Activated T-helper 9 cell treated with anti-CD3 and anti-CD28 coated beads, Interleukin-2, amount 50 U/mL, for 16 hours (primary cell): ENCODE measurements at places on chromosomes 7 and 10.

DNA sequence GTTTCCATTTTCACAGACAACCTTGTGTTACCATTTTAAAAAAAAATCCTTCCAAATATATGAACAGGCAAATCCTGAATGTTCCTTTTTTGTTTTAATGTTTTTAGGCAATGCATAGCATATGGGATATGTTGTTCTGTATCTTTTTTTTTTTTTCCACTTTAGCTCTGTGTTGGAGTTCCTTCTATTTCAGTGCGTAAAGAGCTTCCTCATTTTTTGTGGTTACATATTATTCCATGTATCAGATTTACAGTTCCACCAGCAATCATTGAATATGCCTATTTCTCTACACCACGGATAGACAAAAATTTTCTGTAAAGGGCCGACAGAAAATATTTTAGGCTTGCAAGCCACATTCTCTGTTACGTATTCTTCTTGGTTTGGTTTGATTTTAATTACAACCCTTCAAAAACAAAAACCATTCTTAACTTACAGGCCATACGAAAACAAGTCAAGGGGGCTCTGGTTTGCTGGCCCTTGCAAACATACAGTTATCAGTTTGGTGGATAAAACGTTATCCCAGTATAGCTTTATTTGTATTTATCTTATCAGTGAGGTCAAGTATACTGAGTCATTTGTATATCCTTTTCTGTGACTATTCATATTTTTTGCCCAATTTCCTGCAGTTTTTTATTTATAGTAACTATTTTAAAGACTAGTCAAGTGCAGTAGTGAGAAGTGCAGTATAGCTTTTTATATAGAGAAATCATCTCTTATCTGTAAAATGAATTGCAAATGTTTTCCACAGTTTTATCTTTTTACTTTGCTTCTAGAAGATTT, 55.7 kb downstream of the RALA start:
- no peak for DNase-seq

- DNase-seq: no peak
Measured at GRCh38 chr10:92305133-92306072, 14.4 kb downstream of the MARCHF5 start.

DNA sequence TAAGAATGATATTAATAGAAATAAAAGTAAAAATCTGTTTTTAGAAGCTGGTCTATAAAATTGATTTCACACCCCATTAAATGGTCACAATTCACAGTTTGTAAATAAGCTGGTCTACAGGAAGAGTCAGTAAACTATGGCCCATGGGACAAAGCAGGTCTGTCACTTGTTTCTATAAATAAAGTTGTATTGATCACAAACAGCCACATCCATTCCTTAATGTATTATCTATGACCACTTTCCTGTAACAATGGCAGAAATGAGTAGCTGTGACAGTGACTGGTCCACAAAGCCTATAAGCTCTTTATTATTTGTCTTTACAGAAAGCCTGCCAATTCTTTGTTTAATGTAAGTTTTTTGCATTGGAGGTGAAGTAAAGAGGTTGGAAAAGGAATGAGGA, 114.5 kb downstream of the SEMA3E start:
- DNase-seq: no peak

- no peak for DNase-seq
Measured at GRCh38 chr10:91975438-91975837, 51.9 kb downstream of the BTAF1 start.

DNA sequence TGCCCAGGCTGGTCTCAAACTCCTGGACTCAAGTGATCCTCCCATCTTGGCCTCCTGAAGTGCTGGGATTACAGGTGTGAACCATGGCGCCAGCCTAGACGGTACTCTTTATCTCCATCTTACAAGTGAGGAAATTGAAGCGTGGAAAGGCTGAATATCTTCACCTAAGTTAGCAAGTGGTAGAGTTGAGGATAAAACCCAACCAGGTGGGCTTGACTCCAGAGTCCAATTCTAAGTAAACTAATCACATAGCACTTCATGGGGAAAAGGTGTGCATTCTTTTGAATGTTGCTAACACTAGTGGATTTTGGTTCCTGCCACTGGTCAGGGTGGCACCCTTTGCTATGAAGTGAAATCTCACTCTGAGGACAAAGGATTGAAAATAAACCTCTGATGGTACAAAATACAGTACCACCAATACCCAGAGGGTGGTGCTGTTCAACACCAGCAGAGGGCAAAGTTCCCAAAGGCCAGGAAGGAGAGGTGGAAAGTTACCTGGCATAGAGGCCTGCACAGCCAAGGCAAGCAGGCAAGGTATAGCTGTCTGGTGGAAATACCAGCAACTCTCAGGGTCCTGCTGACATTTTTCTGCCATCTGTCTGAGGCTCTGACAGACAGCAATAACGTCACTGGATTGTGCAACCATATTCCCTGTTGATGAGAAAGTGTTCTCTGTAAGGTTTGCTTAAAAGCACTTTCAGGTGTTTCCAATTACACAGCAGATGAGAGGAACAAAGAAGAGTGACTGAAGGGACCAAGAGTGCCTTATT, 17.6 kb downstream of the ZDHHC16 start:
- DNase-seq: no peak

- DNase-seq: no peak
Measured at GRCh38 chr10:7424919-7425318, 14.1 kb upstream of the SFMBT2 start.

DNA sequence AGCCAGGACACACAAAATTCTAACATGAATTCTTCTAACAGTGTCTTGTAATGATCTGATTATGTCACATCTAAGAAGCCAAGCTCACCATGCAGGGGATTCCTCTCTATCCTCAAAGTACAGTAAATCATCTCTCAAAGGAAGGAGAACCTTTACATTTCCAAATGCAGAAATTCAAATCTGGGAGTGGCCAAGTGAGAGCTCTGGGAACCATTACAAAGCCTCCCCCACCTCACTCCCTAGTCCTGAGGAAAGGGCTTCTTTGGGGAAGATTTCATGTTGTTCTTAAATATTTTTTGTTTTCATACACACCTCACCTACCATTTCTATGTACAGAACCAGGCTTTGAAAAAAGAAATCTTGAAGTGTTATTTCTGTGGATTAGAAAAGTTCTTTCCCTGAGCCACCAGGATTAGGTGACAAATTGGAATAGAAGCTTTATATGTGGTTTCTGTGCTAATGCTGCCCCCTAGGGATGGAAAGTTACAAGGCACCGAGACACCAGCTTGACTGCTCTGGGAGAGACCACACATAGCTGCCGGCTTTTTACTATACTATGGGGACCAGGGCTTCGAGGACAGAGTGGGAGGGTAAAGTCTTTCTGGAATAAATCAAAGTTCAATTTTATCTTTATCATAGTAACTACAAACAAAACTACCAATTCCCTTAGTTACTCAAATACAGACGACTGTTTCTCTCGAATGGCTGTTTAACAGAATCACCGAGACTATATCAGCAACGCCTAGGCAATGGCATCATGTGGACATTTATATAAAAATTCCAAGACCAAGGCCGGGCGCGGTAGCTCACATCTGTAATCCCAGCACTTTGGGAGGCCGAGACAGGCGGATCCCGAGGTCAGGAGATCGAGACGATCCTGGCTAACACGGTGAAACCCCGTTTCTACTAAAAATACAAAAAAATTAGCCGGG, 116.1 kb downstream of the RNF216 start:
- DNase-seq: peak; percentile 40

- DNase-seq: no peak
Measured at GRCh38 chr10:86349474-86349873, 17.1 kb downstream of the GRID1 start.

GRCh38 chr10:104557966-104558365, 83.1 kb upstream of the SORCS3 start:
- DNase-seq: no peak

DNA sequence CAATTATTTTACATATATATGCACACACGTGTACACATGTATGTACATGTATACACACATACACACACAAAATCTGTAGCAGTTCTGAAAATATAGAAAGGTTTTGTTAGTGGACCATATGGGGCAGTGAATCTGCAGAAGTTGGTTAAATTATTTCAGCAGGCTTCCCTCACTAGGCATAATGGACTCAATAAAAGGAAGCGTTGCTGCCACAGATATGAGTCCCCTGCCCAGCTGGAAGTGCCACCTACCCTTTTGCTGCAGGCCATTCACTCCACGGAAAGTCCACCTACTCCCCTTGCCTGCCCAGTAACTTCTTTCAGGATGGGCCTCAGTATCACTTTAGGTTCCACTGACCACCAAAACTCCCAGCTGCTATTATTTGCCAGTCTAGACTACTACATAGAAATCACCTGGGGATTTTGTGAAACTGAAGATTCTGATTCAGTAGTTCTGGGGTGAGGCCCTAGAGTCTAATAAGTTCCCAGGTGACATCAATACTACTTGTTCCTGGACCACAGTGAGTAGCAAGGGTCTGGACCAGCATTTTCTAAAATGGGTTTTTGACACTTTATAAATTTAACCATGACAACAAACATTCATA, 29.3 kb upstream of the CROT start:
- DNase-seq: no peak

GRCh38 chr7:155568842-155569494, 22.6 kb upstream of the CNPY1 start:
- DNase-seq: no peak

DNA sequence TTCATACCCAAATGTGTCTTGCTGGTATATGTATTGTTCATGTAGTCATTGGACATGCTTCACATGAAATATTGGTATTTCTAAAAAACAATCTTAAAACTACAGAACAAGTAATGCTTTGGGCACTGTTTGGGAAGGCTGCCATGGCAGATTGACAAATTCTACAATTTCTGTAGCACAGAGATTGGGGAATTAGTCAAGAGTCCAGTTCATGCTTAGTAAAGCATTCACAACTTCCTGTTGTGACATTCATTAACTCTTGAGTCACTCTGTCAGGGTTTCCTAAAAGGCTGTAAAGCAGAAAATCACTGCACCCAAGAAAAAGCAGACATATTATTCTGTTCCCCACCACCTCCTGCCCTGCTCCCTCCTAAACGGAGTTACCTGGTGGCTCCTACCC, 398.9 kb downstream of the PHTF2 start:
- DNase-seq: no peak

GRCh38 chr10:69434169-69434568, 17.1 kb upstream of the TSPAN15 start:
- no peak for DNase-seq

- DNase-seq: no peak
Measured at GRCh38 chr7:131249003-131249402, 78.7 kb upstream of the MKLN1 start.

DNA sequence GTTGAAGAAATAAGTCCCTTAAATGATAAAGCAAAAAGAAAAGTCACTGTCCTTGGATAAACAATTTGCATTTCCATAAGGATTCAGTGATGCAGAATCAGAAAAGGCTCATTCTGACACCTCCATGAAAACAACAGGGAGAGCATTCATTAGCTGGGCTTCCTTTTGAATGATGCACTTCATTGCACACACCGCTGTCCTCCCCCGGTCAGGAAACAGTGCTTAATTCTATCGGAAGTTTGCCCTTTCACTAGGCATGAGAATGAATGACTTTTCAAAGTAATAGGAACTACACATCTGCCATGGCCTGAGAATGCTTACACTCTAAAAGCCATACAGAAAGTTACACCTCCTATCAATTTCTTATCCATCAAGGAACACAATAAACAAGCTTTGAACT, 4.2 kb downstream of the PCDH15 start:
- DNase-seq: no peak

GRCh38 chr10:67306588-67307205, 380.9 kb downstream of the LRRTM3 start:
- no peak for DNase-seq

DNA sequence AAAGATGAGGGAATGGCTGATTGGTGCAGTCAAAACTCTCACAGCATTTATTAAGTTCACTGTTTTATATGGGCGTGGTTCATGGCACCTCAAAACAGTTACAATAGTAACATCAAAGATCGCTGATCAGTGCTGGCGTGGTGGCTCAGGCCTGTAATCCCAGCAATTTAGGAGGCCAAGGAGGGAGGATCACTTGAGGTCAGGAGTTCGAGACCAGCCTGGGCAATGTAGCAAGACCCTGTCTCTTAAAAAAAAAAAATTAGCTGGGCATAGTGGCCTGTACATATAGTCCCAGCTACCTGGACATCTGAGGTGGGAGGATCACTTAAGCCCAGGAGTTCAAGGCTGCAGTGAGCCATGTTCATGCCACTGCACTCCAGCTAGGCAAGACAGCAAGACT, 48.5 kb downstream of the KLHDC10 start:
- DNase-seq: no peak

DNA sequence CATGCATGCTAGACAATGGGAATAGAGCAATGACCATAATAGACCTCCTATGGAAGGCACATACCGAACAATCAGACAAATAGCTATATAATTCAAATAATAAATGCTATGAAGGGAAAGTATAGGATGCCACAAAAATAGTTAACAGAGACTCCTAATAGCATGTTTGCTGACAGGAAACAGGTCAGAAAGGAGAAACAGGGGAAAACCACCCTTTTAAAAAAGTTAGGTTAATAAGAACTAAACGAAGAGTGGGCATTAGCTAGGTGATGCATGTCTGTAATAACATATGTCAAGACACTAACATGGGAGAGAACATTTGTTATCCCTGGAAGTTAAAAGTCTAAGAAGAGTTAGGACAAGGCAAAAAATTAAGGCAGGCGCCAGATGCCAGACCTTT, 58.9 kb downstream of the ABI1 start:
- no peak for DNase-seq

GRCh38 chr10:76398043-76398710, 966.8 kb downstream of the LRMDA start:
- no peak for DNase-seq
